GM23248 (cell line): ENCODE measurements at places on chromosomes 16 and 17. TPM values are rescaled to one million over a fixed set of nuclear protein-coding genes. Genes with fewer than 3 reads are reported as not detected.
A peak's percentile ranks its signal among the peaks of the same experiment; 100 is the strongest.

CES4A gene
- 4.6 and 5.0 TPM in 2 replicates for total RNA-seq

UBE2O gene
- total RNA-seq = 17.2 TPM in 2 replicates

- DNase-seq = peak; percentile 85
Observed at GRCh38 chr17:11644265-11645212, 46.3 kb downstream of the DNAH9 start.

DNA sequence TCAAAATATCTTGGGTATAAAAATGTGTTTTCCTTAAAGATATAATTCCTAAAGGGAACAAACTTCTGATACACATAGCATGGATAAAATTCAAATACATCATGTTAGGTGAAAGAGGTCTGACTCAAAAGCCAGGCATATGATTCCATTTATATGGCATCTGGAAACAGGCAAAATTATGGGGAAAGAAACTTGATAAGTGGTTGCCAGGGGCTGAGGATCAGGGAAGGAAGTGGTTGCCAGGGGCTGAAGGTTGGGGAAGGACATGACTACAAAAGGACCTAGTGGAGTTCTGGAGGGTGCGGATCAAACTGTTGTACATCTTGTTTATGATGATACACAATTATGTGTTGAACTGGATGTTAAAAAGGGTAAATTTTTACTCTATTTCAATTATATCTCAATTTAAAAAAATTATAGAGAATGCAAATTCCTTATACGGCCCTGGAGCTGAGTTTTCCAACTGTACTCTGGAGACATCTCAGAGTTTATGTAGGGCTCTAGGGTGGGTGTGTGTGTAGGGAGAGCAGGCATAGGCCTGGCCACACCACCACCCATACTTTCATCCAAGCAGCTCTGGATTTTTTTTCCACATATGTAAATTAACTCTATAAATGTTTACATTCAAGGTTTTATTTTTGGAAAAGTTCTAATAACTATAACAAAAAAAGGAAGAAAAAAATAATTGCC is 55.0 kb downstream of the AMFR start:
- DNase-seq = peak; percentile 34

DNA sequence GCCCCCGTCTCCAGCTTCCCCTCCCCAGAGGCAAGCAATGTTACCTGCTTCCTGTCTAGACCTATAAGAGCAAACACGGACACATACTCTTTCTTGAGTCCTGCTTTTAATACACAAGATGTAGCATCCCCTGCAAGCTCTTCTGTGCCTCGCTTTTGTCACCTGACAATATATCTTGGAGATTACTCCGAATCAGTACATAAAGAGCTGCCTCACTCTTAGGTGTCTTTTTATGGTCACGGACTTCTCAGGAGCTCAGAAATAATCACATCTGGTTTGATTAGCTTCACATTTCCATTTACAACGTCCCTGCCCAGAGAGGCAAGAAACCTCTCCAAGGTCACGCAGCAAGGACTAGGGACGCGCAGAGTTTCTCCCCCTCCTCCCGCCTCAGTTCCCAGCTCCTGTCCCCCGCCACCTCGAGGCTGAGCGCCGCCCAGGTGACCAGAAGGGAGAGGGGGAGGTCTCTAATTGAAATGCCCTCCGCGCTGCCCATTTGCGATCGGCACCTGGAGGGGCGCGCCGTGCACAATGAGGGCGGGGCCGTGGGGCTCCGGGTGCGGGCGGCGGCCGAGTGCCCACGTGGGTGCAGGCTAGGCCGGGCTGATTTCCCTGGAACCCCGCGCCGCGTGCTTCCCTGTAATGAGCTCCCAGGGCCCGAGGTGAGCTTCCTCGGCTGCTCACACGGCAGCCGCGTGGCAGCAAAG is 13.8 kb upstream of the SEZ6 start:
- no peak for DNase-seq

- peak; percentile 50 for DNase-seq
Observed at GRCh38 chr17:75679706-75680211, 12.6 kb downstream of the SAP30BP start.

- DNase-seq = no peak
Observed at GRCh38 chr17:65072660-65073071, 16.1 kb upstream of the GNA13 start.

DNA sequence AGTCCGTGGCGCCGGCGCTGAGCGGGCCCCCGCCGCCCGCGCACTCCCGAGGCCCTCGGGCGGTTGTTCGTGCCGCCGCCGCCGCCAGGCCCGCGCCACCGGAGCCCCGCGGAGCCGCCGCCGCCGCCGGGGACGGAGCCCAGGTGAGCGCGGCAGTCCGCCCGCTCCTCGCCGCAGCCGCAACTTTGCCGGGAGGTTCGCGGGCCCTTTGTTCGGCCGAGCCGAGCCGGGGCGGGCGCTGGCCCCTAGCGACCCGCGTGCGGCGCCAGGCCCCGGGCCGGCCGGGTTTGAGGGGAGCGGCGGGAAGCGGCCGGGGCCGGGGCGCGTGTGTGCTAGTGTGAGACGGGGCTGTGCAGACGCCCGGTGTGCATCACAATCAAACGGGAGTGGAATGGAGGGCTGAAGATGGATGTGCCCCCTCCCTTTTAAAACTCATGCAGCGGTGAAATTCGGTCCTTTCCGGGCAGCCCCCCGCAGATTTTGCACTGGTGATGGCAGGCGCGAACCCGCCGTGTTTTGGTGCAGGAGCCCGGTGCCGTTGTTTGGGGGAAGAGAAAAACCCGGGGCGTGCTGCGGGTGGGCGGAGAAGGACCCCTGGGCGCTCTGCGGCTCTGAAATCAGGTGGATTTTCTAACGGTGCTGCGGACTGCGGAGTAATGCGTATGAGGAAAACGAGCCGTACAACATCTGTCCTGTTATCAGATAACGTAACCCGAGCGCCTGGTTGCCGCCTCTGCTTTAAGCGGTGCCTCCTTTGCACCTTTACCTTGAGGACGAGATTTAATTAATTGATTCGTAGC is 823 bp downstream of the TNRC6C start:
- DNase-seq = peak; percentile 49

DNA sequence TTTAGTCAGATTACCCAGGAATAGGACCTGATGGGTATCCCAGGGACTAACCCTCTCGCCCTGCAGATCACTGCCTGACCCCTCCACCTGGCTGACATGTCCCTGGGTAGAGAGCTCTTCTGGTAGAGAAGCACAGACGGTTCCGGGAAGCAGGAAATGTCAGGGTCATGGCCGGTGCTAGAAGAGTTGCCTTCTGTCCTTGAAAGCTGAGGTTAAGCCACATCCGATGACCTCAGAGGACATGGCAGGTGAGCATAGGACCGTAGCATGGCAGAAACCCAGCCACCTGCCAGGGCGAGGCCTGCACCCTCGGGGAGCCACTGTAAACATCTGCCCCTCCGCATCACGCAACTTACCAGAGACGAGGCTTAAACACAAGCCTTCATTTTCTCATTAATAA is 483.7 kb downstream of the SOX9 start:
- no peak for DNase-seq
